ENCODE measurements at places on chromosomes 4 and X. TPM values are rescaled to one million over a fixed set of nuclear protein-coding genes. Genes with fewer than 3 reads are reported as not detected.

DNA sequence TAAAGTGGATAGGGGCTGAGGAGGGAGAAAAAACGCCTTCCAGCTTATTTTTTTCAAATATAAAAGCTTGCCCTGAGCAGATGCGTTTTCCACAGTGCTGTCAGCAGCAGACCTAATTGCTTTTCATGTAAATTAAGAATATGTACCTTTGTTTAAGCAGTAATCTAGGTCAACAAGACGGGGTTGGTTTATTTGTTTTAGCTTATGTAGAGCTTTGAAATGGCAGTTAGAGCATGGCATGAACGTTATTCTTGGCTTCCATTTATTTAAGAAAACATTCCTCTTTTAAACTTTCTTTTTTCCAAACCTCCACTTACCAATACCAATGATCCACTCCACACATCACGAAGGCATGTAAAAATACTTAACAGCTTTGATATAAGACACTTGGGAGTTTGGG is 220.3 kb upstream of the TENM3 start:
- H3K4me1 ChIP-seq, result no peaks in the 10 kb centered on the region
- H3K27ac ChIP-seq, result no peak overlapping the region
- H3K4me3 ChIP-seq, result no peak overlapping the region
- H3K36me3 ChIP-seq, result no peaks in the 10 kb centered on the region

YY2 gene
- total RNA-seq, result 3.7 TPM

CA5B gene
- total RNA-seq, result 3.9 TPM

DNA sequence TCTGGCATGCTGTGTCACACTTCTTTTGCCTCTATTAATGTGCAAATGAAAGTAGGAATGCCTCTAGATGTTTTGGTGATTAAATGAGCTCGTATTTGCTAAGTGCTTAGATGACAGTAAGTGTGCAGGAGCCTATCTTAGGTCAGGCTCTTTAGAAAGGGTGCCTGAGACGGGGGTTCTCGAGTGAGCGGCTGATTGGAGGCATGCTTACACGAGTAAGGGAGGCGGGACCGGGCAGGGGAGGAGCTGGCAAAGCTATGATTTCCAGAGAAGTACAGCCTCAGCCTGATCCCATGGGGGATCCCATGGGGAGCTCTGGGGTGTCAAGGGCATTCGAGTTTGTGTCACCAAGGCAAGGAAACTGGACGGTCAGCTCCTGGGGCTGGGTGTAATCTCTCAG is 44.8 kb downstream of the CLDN34 start:
- no peaks in the 10 kb centered on the region for H3K4me1 ChIP-seq
- DNase-seq, result peak; percentile 46
- no peak overlapping the region for H3K4me3 ChIP-seq
- H3K36me3 ChIP-seq, result no peaks in the 10 kb centered on the region
- no peaks in the 10 kb centered on the region for H3K27me3 ChIP-seq

CWH43 gene
- total RNA-seq, result not detected

DNA sequence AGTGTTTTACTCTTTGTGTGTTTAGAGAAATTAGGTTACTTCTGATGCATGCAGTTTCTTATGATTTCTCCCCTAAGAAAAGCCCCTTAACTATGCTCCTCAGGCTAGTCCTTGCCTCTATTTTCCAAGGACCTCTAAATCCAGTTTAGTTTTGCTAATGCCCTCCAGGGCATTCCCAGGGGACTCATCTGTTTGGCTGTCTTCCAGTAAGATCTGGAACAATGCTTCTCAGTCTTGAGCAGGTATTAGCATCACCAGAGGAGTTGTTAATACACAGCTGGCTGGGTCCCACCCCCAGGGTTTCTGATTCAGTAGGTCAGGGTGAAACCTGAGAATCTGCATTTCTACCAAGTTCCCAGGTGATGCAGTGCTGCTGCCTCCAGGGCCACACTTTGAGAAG is 56.9 kb downstream of the OTC start:
- no peaks in the 10 kb centered on the region for H3K36me3 ChIP-seq
- no peaks in the 10 kb centered on the region for H3K4me1 ChIP-seq
- no peaks in the 10 kb centered on the region for H3K27me3 ChIP-seq
- DNase-seq, result no peak

CENPI gene
- 2.9 TPM for total RNA-seq

DRD5 gene
- not detected for total RNA-seq

DNA sequence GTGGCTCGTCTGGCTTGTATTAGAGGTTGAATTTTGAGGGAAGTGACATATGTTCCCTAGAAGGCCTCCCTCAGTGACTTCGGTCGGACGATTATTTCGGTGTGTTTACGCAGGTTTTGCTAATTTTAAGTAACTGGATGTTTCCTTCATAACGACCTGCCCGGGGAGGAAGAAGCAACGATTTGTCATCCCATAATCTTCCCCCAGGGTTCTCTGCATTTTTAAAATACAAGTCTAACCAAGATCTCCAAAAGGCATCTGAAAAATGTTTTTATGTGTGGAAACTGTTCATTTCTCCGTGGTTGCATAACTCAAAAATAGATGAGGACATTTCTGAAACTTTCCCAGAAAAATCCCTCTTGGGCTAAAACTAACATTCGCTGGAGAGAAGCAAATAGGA is 195.4 kb downstream of the SHOX start:
- H3K4me1 ChIP-seq, result no peaks in the 10 kb centered on the region
- DNase-seq, result no peak
- no peak overlapping the region for H3K27ac ChIP-seq
- H3K36me3 ChIP-seq, result no peaks in the 10 kb centered on the region

GRCh38 chr4:90958256-90958895 is 831.2 kb downstream of the CCSER1 start:
- no peaks in the 10 kb centered on the region for H3K27me3 ChIP-seq
- no peak overlapping the region for H3K27ac ChIP-seq
- H3K4me3 ChIP-seq, result no peak overlapping the region
- no peak for DNase-seq

PRRG1 gene
- total RNA-seq, result 5.0 TPM

Data from sigmoid colon (tissue), 7 donors.